ENCODE measurements at places on chromosomes 4 and X.

DNA sequence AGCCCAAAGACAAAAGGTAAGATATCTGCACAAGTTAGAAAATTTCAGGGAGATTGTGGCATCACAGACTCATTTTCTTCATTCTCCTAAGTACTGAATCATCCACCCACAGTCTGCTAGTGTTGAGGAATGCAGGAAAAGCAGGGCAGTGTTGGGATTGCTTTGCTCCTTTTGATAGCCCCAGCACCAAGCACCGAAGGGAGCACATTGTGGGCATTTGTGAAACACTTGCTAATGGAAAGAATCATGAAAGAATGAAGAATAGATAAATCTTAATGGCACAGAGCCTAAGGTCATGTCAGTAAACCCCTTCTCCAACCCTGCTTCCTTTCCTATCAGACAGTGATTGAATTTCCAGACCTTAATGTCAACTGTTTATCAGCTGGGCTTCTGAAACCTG, 103.1 kb upstream of the GPRIN3 start:
- no peak for DNase-seq

- peak; percentile 58 for DNase-seq
Measured at GRCh38 chr4:26325191-26325590, 4.4 kb downstream of the RBPJ start.

- DNase-seq: no peak
Measured at GRCh38 chrX:72114306-72114705, 17.4 kb downstream of the RTL5 start.

DNA sequence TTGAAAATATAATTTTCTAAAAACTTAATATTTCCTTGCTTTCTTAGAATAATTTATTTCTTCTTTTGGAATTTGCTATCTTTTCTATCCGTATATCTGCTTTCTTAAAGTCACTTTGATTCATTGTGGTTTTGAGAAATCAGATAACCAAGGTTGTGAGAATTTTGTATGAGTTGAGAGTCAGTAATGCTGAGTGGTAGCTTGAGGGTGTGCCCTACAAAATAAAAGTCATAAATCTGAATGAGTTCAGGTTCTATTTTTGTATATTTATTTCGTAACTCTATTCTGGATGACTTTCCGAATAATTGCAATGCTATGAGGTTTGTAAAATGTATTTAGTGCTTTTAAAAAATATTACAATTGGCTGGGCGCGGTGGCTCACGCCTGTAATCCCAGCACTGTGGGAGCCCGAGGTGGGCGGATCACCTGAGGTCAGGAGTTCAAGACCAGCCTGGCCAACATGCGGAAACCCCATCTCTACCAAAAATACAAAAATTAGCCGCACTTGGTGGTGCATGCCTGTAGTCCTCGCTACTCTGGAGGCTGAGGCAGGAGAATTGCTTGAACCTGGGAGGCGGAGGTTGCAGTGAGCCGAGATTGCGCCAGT, 8.9 kb downstream of the COPS4 start:
- no peak for DNase-seq

GRCh38 chr4:71692198-71692597, 91.7 kb downstream of the GC start:
- DNase-seq: no peak

GRCh38 chr4:33537527-33537926, 2706.8 kb downstream of the ARAP2 start:
- no peak for DNase-seq

- DNase-seq: no peak
Measured at GRCh38 chr4:17812801-17813200, 2.0 kb downstream of the NCAPG start.

DNA sequence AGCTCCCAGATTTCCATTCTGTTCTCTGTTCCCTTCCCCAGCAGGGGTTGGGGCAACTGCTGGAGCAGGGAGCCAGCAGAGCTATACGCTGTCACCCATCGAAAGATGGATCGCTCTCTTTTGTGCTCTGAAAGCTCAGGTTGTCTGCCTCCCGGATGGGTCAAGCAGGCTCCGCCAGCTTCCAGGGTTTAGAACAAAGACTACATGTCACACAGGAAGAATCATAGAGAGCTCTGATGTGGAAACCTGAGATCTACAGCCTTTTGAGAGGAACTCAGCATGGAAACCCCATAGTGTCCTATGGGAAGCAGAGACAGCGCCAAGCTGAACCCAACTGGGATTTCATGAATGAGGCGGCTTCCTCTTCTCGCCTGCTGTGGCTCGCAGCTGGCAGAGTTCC, 205.4 kb downstream of the HS3ST1 start:
- DNase-seq: no peak

DNA sequence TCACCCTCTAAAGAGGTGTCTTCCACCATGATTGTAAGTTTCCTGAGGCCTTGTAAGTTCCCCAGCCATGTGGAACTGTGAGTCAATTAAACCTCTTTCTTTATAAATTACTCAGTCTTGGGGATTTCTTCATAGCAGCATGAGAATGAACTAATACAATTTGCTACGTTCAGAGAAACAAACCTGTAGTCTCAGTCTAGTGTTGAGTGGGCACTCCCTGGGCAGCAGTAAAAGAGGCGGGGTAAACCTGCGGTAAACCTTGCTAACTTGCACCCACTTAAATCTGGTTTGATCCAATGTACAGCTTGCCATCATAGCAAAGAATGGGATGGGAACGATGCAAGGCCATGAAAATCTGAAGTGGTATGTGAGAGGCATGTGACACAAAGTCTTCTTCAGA, 22.4 kb downstream of the GRXCR1 start:
- DNase-seq: no peak

- DNase-seq: no peak
Measured at GRCh38 chrX:134661295-134661694, 3.0 kb upstream of the PLAC1 start.

- DNase-seq: no peak
Measured at GRCh38 chr4:160701671-160702070, 1462.1 kb downstream of the FSTL5 start.
